ENCODE measurements at places on chromosomes 1 and 21. TPM values are rescaled to one million over a fixed set of nuclear protein-coding genes. Genes with fewer than 3 reads are reported as not detected.

DNA sequence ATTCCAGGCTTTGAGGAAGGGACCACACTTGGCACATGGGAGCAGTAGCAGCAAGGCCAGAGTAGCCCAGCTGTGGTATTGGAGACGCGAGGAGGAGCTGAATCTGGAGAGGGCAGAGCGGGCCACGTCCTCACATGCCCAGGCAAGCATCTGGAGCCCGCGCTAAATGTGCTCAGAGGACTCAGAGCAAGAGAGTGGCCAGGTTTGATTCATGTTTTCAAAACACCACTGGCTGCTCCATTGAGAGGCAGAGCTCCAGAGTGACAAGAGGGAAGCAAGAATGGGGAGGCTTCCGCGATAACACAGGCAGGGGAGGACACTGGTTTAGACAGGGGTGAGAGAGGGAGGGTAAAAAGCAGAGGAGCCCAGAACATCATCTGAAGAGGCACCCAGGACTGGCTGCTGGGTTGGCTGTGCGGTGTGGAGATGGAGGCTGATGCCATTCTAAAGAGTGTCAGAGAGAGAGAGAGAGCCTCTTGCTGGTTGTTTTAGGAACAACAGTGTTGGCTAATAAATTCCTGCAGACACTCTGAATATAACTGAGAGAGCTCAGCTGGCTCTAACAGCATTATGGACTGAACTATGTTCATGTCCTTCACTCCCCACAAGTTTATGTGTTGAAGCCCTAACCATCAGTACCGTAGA is 32.3 kb downstream of the RCAN1 start:
- peaks cover 62% of the 10 kb centered on the region for H3K4me1 ChIP-seq
- no peaks in the 10 kb centered on the region for H3K36me3 ChIP-seq
- H3K27ac ChIP-seq = peak overlapping the region; percentile 68
- H3K27me3 ChIP-seq = no peaks in the 10 kb centered on the region
- peak; percentile 34 for DNase-seq

DNA sequence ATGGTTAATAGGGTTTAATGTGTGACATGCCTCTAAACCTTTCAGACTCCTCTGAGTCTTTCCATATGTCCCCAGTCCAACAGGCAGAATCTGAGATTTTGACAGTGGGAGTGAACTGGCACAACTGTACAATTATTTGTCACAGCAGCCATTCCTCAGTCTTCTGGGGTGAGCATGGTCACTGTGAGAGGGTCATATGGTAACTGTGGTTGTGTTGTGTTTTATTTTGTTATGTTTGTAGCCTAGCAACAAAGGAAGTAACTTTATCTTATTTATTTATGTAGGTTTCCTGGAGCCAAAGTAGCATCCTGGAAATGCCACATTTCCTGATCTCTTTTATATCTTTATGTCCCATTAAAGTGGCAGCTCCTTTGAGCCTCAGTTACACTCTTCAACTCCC is 1067.9 kb downstream of the TTLL7 start:
- H3K4me1 ChIP-seq = peaks cover 7% of the 10 kb centered on the region
- H3K36me3 ChIP-seq = no peaks in the 10 kb centered on the region
- H3K4me3 ChIP-seq = no peak overlapping the region

- H3K4me1 ChIP-seq = no peaks in the 10 kb centered on the region
- no peak for DNase-seq
- no peak overlapping the region for H3K4me3 ChIP-seq
- no peaks in the 10 kb centered on the region for H3K27me3 ChIP-seq
Measured at GRCh38 chr1:35334485-35334884, 66.0 kb downstream of the ZMYM4 start.

DNA sequence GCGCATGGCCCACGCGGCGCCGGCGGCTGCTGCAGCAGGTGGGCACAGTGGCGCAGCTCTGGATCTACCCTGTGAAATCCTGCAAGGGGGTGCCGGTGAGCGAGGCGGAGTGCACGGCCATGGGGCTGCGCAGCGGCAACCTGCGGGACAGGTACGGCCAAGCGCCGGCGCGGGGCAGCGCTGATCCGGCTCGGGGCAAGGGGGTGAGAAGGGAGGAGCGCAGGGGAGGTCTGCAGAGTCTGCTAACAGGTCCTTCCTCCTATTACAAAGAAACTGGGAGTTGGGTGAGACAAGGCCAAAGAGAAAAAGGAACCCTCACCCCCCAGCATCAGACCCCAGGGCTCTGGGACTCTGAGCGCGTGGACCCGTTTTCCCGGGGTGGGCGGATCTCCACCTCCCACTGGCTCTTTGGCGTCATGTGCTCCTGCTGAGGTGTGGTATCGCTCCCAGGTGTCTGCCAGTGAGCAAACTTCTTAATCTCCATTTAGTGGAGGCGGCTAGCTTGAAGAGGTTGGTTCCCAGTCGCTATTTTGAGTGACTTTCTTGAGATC is 431 bp downstream of the MTARC1 start:
- H3K4me3 ChIP-seq = peak overlapping the region; percentile 64
- DNase-seq = no peak
- no peaks in the 10 kb centered on the region for H3K36me3 ChIP-seq
- no peaks in the 10 kb centered on the region for H3K27me3 ChIP-seq

DNA sequence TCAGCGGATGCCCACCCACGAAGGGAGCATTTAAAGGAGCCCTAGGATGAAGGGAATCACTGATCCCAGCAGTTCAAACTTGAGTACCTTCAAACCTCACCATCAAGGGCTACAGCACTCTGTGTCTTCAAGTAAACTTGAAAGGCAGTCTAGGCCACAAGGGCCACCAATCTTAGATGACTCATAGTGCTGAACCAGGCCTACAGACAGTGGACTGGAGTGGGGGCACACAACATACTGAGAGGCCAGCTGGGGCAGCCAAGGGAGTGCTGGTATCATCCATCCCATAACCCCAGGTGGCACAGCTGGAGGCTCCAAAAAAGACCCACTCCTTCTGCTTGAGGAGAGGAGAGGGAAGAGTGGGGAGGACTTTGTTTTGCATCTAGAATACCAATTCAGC is 345.4 kb downstream of the DUSP10 start:
- H3K4me3 ChIP-seq = no peak overlapping the region
- DNase-seq = no peak
- peaks cover 7% of the 10 kb centered on the region for H3K4me1 ChIP-seq
- H3K27ac ChIP-seq = no peak overlapping the region

DNA sequence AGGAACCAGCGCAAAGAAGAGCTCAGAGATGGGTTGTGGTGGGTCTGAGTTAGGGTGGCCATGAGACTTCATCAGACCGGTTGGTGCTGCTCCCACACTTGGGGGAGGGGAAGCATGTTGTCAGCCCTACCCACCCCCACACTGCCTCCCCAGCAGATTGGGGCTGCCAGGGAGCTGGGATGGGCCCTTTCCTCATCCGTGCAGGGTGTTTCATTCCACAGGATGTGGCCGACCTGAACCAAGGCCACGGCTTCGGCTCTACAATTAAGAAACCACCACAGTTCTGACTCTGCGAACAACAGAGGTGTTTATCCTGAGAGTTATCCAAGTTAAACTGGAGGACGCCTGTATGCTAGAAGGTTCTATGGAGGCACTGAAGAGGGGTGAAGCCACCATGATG is 171.2 kb downstream of the ETS2 start:
- H3K4me1 ChIP-seq = no peaks in the 10 kb centered on the region
- no peak overlapping the region for H3K27ac ChIP-seq
- no peaks in the 10 kb centered on the region for H3K36me3 ChIP-seq
- H3K4me3 ChIP-seq = no peak overlapping the region

GRCh38 chr1:47417170-47418044 is 1.3 kb downstream of the FOXE3 start:
- H3K4me3 ChIP-seq = no peak overlapping the region
- H3K4me1 ChIP-seq = no peaks in the 10 kb centered on the region
- DNase-seq = no peak
- H3K27me3 ChIP-seq = peaks cover 67% of the 10 kb centered on the region
- H3K36me3 ChIP-seq = no peaks in the 10 kb centered on the region

DNA sequence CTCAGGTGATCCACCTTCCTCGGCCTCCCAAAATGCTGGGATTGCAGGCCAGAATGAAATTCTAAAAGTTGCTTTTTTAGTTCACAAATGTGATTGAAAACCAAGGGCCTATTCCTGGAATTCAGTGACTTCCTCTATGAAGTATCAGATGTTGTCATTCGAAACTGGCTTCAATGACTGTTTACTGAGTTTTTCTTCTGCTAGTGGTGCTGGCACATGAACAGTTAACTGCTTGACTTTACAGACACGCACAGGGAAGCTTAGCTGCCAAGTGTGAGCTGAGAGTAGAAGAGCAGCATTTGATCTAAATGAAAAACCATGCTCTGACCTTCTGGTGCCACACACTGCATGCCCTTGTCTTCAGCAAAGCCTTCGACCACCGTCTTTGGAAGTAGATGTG is 32.8 kb upstream of the AJAP1 start:
- no peak for DNase-seq
- H3K27me3 ChIP-seq = no peaks in the 10 kb centered on the region
- H3K36me3 ChIP-seq = no peaks in the 10 kb centered on the region
- H3K27ac ChIP-seq = no peak overlapping the region
- H3K4me3 ChIP-seq = no peak overlapping the region
- H3K4me1 ChIP-seq = no peaks in the 10 kb centered on the region

DNA sequence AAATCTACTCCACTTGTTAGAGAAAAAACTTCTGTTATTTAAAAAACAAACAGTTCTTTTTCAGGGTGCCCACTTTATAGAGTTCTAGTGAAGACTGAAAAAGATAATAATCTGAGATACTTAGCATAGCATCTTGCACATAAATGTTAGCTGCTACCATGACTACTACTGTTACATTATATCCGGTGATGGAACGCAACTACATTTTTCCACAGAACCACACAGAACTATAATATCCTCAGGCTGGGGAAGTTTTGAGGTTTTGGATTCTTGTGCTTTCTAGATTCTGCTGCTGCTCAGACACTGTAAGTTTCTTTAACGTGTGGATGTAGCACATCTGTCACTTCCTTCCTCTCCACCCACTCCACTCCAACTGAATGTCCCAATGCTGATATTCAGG is 110.3 kb downstream of the PTPN14 start:
- peaks cover 47% of the 10 kb centered on the region for H3K4me1 ChIP-seq
- H3K27ac ChIP-seq = no peak overlapping the region
- DNase-seq = no peak
- H3K36me3 ChIP-seq = no peaks in the 10 kb centered on the region

- no peaks in the 10 kb centered on the region for H3K27me3 ChIP-seq
- H3K36me3 ChIP-seq = peaks cover 3% of the 10 kb centered on the region
- peak overlapping the region; percentile 91 for H3K27ac ChIP-seq
- peaks cover 94% of the 10 kb centered on the region for H3K4me1 ChIP-seq
Measured at GRCh38 chr1:201711811-201712210, 117.1 kb upstream of the IPO9 start.

DNA sequence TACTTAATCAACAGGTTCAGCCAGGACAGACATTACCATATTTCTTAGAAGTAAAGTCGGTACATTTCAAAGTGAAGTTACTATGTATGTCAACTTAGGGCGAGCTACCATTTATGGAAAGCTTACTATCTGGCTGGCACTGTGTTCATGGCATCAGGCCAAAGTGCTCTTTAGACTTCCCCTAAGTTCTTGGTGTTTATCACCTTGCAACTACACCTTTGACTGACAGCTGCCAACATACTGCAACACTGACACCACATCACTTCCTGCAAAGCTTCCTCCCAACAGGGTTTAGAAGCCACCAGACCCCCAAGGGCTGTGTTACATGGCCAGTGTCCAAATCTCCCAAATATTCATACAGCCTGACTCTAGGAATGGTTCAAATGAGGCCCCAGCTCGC is 61.0 kb downstream of the TIAM1 start:
- no peaks in the 10 kb centered on the region for H3K27me3 ChIP-seq
- no peaks in the 10 kb centered on the region for H3K36me3 ChIP-seq
- no peaks in the 10 kb centered on the region for H3K4me1 ChIP-seq
- no peak overlapping the region for H3K27ac ChIP-seq
- no peak overlapping the region for H3K4me3 ChIP-seq

- H3K4me1 ChIP-seq = peaks cover 37% of the 10 kb centered on the region
- no peak overlapping the region for H3K4me3 ChIP-seq
- DNase-seq = peak; percentile 78
- H3K27me3 ChIP-seq = no peaks in the 10 kb centered on the region
Measured at GRCh38 chr21:34544032-34544496, 32.1 kb upstream of the KCNE1 start.

DNA sequence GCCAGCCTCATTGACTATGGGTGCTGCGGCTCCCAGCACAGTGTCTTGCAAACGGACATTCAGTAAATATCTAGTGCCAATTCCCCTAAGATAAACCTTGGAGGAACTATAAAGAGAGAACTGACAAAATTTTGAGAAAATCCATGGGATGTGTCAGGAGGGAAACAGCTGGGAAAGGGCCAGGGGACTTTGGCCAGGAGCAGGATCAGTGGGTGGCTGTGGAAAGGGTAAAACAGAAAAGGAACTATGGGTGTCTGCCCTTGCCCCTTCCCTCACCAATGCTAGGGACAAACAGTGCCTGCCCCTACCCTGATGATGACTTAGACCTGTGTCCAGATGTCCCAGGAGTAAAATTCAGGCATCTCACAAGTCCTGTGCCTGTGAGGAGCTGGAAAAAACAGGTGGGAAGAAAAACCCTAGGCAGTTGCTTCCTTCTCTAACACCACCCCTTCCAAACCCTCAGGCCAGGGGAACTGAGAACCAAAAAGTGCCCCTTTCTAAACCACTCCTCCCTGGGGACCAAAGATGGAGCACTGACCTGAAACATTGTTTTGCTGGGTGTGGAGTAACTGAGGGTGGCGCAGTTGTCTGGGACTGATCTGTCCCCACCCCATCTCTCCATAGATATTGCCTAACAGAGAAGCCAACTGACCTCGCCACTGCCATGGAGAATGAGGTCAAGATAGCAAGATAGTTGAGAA is 22.1 kb upstream of the IFNAR2 start:
- H3K27me3 ChIP-seq = no peaks in the 10 kb centered on the region
- no peak overlapping the region for H3K4me3 ChIP-seq
- H3K4me1 ChIP-seq = peaks cover 24% of the 10 kb centered on the region
- no peak for DNase-seq
- no peak overlapping the region for H3K27ac ChIP-seq
- no peaks in the 10 kb centered on the region for H3K36me3 ChIP-seq

- no peak for DNase-seq
- H3K4me3 ChIP-seq = no peak overlapping the region
- no peak overlapping the region for H3K27ac ChIP-seq
- peaks cover 83% of the 10 kb centered on the region for H3K36me3 ChIP-seq
- H3K27me3 ChIP-seq = peaks cover 2% of the 10 kb centered on the region
- H3K4me1 ChIP-seq = peaks cover 8% of the 10 kb centered on the region
Measured at GRCh38 chr1:947958-948357, 11.1 kb downstream of the NOC2L start.

HENMT1 gene
- 3.0 TPM for total RNA-seq

FCRL4 gene
- total RNA-seq = not detected

DENND2C gene
- total RNA-seq = 3.4 TPM

EPS8L3 gene
- not detected for total RNA-seq

KRTAP19-1 gene
- total RNA-seq = not detected

LCE1F gene
- not detected for total RNA-seq

OR11L1 gene
- not detected for total RNA-seq

LCE1A gene
- not detected for total RNA-seq

HYI gene
- 20.5 TPM for total RNA-seq

CA6 gene
- total RNA-seq = not detected

DNASE2B gene
- not detected for total RNA-seq
